ENCODE measurements at places on chromosomes 2 and 18.

- no peak for DNase-seq
These were observed 377.4 kb upstream of the DSEL start for GRCh38 chr18:67893916-67894315.

DNA sequence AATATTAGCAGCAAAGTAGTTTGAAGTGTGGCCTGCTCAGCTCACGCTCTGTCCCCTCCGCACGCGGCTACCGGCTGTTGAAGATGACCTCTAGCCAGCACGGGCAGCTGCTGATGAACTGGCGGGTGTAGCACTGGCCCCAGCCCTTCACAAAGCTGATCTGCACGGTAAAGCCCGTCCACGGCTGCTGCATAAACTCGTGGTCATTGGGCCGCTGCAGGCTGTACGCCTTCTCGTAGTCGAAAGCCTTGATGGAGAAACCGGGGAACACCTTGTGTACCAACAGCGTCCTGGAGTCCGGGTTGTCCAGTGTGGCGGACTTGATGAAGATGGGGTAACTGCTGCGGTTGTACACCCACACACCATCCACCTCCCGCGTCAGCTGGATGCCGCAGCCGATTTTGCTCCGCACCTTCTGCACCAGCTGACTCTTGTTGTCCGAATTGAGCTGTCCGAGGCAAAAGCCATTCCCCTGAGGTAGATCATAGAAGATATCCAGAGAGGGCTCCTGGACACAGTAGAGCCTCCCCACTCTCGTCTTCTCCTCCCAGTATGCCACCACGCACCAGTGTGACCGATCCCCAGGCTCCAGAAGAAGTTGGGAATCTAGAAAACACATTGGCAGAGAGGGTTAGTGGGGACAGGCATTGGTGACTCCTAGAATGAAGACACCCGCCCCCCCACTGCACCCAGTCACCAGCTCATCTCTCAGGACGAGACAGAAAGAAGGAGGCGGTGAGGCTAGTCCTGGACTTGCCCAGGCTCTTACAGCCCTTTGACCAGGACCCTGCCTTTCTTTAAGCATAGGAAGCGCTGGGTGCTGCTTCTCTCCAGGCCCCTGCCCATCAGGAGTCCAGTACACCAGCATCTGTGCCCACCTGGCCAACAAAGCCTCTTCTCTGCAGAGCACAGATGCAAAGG, 29.2 kb downstream of the SMAD7 start:
- no peak for DNase-seq

- no peak for DNase-seq
These were observed 39.2 kb downstream of the GREB1 start for GRCh38 chr2:11572996-11573395.

DNA sequence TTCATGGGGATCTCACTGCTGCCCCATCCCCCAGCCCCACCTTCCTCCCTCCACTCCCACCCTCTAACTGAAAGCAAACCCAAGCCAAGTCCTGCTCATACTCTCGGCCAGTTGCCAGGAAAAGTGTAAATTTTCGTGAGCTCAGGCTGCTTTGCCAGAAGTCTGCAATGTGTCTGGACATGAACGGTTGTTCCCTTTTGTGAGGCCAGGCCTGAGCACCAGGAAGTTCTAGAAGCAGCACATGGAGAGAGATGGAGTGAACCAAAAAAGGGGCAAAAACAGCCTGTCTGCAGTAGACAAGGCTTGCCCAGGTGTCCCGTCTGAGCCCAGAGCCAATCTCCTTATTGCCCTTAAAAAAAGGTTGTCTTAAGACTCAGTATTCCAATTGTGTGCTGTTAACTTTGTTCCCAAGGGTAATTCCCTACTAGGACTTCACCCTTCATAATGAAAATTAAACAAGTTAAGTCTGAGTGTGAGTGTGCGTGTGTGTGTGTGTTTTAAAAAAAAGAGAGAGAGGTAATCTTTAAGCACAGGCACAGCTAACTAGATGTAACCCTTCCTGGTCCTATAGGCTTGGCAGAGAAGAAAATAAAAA, 247.1 kb downstream of the BCL11A start:
- DNase-seq: no peak

DNA sequence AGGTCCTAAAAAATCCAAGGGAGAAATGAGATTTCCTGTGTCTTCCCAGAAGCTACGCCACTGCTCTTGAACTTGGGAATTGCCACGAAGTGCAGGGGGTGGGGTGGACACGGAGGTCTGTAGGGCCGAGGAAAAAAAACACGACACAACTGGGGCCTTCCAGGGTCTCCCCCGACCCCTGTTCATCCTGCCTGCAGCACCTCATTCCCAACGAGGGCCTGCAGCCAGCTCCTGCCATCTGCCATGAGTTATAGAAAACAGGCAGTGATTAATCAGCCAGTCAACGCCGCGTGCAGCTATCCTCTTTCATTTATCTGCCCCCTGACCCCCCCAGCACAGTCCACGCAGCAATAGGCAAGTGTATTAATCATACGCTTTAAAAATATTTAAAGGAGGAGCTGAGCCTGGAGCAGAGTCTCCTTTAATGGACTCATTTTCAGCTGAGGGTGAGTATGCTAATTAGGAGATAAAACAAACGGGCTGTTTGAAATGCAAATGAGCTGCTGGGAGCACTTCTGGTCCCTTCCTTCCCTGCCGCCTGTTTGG, 209.9 kb downstream of the TFCP2L1 start:
- DNase-seq: peak; percentile 100

- no peak for DNase-seq
These were observed 139.9 kb downstream of the MYT1L start for GRCh38 chr2:2191110-2191707.

- DNase-seq: no peak
These were observed 47.2 kb downstream of the EIF2AK3 start for GRCh38 chr2:88580088-88580487.

- DNase-seq: no peak
These were observed 10.8 kb downstream of the IL1RL1 start for GRCh38 chr2:102321941-102322719.

DNA sequence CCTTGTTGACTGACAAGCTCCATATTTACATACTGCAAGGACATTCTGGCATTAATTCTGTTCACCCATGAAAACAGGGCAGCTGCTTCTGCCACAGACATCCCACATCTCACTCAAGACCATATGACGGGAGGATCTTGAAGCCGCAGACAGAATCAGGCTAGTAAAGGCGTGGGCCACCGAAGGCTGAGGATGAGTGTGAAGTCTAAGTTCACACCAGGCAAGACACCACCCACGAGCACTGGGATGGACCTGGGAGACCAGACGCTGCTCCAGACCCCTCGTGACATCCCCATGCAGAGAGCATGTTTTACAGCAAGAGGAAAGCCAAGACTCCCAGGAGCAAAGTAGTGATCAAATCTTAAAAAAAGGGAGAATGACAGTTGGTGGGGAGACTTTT, 3.2 kb downstream of the FHL2 start:
- no peak for DNase-seq

DNA sequence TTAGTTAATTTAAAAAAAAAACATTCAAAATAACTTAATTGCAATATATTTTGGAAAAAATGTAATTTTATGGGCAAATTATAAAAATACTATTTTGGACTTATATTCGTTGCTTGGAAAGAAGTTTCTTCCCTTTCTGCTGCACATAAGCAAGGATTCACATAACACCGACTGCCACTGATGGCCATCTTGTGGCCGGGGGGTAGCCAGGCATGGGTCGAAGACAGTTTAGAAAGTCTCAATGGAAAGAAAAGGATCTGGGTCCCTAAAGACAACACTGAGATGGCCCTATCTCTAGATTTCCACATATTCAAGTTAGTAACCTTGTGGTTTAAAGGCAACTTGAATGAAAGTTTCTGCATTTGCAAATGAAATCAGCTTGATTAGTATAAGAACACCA, 318.6 kb downstream of the AKAIN1 start:
- DNase-seq: no peak

DNA sequence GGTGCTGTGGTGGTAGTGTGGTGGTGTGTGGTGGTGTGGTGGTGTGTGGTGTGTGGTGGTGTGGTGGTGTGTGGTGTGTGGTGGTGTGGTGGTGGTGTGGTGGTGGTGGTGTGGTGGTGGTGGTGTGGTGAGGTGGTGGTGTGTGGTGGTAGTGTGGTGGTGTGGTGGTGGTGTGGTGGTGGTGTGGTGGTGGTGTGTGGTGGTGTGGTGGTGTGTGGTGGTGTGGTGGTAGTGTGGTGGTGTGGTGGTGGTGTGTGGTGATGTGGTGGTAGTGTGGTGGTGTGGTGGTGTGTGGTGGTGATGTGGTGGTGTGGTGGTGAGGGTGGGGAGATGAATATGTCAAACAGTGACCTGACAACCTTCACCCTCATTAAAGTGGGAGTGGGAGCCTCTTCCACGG, 55.6 kb upstream of the DLGAP1 start:
- DNase-seq: no peak

GRCh38 chr2:65357095-65357958, 75.1 kb downstream of the SPRED2 start:
- no peak for DNase-seq

DNA sequence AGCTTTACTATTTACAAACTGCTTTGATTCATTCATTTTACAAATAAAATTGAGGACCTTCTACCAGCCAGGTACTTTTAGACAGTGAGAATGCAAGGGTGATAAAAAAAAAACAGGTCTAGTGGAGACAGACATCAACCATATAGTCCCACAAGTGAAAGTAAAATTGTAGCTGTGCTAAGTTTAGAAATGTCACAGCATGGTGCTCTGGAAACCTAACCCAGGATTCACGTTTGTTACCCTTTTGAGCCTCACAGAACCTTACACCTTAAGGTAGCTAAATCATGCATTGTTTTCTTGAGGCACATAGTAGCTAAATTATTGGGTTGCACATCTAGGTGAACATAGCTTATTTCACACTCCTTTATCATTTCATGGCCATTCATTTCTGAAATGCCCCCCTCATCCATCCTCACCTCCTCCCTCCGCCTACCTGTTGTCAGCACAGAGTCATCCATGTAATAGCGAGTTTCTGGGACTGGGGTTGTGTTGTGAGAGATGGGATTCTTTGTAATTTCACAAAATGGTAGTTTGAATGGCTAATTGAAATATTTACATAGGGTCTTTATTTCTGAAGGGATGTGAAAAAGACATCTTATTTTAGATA, 7.1 kb downstream of the MTA3 start:
- DNase-seq: no peak

GRCh38 chr2:98474979-98475632, 30.4 kb downstream of the INPP4A start:
- DNase-seq: no peak

- no peak for DNase-seq
These were observed 267.0 kb downstream of the STK39 start for GRCh38 chr2:167980439-167980838.

GRCh38 chr18:59416818-59417217, 57.8 kb upstream of the LMAN1 start:
- DNase-seq: peak; percentile 11

DNA sequence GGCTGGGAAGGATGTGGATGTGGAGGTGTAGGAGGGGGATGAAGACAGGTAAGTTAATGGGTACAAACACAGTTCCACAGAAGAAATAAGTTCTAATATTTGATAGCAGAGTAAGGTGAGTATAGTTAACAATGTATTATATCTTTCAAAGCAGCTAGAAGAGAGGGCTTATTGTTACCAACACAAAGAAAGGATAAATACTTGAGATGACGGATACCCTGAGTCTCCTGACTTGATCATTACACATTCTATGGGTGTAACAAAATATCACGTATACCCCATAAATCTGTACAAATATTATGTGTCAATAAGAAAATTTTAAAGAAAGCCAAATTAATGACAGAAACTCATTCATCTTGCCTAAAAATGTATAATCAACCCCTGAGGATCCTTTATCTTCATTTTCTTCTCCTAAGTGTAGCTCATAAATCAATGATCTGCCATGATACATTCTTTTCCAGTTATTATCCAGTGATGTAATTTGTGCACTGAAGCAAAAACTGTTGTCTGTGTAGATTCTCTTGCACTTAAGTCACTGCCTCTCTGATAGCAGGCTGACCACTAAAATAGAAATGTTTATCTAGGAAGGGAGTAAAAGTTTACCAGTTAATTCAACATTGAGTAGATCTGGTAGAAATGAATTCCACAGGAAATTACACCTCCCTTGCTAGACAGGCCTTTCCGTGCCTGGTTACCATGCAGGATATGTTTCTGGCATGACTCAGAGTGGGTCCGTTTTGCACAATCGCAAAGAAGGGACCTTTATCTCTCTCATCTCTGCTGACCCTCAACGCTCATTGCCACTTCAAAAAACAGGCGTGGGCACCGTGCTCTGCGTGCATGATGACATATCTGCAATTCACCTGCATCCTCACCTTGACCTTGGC, 249.7 kb upstream of the NCKAP5 start:
- DNase-seq: peak; percentile 98

- peak; percentile 90 for DNase-seq
These were observed 50.2 kb upstream of the DTNA start for GRCh38 chr18:34659579-34660517.

GRCh38 chr2:116820986-116821385, 993.5 kb upstream of the DDX18 start:
- no peak for DNase-seq

DNA sequence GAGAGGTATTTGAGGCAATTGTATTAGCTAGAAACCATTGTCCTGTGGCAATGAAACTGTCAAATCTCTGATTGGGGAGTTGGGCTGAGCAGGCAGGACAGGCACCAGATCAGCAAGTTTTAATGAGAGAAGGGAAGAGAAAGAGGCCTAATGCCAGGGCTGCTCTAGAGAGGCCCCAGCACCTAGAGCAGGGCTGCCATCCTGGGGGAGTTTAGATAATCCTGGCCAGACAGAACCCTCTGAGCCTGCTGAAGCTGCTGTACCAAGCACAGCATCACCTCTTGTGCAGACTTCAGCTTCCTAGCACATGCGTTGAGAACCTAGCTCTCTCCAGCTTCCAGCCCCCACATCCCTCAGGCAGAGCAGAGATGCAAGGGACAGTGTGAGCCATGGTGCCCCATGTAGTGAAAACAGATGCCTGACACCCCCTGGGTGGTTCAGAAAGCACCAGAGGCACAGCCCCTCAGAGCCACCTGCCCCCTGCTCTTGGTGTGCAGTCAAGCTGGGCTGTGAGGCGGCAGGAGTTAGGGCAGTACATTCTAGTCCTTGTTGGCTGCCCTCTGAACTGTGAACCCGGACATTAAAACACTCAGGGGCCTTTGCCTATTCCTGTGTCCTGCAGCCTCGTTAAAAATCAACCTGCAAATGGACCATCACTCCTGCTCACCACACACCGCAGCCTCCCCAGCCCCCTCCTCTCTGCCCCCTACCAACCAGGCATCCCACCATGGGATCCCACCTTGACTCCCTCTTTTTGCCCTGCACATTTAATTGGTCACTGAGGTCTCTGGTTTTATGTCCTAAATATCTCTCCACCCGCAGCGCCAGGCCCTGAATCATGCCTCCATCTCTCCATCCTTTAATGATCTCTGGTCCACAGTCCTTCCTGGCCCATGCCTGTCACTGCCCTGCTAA, 52.7 kb downstream of the ADD2 start:
- DNase-seq: no peak

- DNase-seq: no peak
These were observed 48.4 kb downstream of the NPPC start for GRCh38 chr2:231877533-231878456.

DNA sequence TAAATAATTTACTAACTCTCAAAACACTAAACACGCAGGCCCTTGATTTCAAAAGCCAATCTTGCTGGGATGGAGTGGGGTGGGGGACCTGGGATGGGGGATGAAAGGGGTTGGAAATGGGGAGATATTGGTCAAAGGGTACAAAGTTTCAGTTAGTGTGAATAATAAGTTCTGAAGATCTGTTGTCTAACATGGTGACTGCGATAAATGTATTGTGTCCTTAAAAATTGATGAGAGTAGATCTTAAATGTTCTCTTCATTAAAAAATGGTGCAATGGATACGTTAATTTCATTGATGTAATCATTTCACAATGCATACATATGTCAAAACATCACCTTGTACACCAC, 505 bp upstream of the ACYP2 start:
- DNase-seq: no peak
